ENCODE measurements at places on chromosomes 16 and 17.

DNA sequence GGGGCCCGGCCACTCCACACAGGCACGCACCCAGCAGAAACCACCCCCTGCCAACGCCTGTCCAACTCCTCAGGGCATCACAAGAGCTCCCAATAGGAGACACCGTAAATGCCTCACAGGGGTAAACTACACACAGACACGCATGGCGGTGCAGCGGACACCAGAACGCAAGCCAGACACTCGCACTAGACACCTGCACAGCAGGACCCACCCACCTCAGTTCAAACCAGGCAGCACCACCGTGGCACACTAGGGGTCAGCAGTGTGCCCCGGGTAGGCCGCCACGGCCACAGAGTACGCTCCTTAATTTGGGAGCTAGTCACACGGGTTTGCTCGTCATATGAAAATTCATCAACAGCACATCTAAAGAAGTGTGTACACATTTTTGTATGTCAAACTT, 3.4 kb downstream of the SLC38A10 start:
- DNase-seq, result peak; percentile 46

DNA sequence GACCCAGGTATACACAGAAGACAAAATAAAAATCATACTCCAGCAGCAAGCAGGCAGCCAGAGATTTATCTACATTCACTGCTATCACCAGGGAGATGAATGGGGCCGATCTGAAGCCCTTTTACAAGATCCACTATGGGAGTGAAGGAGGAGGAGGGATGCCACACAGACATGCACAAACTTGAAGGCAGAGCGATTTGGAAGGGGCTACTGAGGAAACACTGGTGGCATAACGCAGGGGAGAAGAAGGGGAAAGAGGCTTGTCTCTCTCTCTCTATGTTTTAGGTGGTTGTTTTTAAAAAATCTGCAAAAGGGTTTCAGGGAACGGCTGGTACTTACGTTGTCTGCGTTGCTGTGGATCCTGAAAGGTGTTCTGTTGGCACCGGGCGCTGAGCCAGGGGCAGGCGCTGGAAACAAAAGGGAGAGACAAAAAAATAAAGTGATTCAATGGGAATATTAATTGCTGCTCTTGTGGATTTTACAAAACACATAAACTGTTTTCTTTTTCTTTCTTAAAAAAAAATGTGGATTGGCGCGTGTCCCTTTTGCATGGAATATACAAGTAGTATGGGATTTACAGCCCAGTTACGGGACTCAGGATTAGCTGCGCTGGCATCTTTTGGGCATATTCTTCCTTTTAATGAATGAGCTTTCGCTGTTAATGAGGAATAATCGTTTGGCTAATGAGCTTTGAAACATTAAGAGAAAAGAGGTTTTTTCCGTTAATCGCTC, 255.3 kb upstream of the PMFBP1 start:
- DNase-seq, result no peak

GRCh38 chr17:63542942-63543821, 7.1 kb upstream of the DCAF7 start:
- DNase-seq, result no peak

GRCh38 chr17:40369923-40370322, 5.4 kb upstream of the GJD3 start:
- no peak for DNase-seq

DNA sequence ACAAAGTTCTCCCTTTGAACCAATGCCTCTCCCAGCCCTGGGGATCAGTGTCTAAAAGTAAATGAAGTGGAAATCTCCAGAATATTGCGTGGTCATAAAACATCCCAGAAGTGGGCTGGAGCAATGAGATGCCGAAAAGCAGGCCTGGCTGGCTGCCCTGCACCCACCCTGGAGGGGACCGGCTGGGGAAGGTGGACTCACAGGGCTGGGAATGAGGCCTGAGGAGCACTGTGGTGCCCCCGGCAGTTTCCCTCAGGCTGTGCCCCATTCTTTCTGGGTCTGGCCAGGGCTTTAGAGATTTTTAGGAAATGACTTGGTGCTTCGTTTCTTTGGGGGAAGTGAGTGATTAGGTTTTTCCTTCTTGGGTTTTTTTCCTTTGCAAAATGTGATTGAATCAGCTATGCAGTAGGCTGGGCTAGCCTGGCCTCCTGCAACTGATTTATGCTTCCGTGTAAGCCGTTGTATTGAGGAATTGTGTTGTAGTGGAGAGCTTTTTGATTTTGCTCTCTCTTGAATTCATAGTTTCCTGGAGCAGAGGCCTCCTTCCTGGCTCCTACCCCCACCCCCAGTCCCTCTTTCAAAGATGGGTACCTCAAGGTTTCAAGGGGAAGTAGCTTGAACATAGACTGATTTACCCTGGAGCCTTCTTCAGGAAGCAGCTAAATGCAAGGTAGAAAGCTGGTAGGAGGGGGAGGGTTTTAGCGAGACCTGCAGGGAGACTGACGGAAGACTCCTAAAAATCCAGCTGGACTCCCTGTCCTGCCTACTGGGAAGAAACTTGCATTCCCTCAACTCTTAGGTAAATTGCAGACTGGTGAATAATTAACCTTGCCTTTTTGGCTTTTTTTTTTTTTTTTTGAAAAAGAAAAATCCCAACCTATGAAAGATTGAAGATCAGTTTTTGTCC, 170.2 kb downstream of the RAB11FIP4 start:
- peak; percentile 87 for DNase-seq

GRCh38 chr17:6170349-6170748, 100.2 kb downstream of the WSCD1 start:
- DNase-seq, result no peak

DNA sequence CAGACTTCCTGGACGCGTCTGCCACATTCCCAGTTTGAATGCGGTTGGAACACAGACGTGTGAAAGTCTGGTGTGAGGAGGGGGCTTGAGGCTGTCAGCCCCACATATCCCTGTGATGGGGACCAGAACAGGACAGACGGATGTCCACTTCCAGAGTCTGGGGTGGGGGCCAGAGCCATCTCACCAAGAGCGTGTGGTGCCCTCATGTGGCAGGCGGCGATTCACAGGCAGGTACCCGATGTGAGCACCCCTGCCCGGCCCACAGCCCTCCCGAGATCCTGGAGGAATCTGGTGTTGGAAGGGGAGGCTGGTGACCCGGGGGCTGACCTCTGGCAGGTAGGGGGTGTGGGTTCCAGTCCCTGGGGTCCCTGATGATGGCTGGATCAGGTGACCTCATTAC, 51.5 kb downstream of the ENGASE start:
- DNase-seq, result no peak

- peak; percentile 98 for DNase-seq
Observed at GRCh38 chr17:43778337-43779144, at the start of gene DUSP3. TSS of gene DUSP3 (minus strand) at chr17:43778977. CDS start at chr17:43778924, 53 bp downstream.

DNA sequence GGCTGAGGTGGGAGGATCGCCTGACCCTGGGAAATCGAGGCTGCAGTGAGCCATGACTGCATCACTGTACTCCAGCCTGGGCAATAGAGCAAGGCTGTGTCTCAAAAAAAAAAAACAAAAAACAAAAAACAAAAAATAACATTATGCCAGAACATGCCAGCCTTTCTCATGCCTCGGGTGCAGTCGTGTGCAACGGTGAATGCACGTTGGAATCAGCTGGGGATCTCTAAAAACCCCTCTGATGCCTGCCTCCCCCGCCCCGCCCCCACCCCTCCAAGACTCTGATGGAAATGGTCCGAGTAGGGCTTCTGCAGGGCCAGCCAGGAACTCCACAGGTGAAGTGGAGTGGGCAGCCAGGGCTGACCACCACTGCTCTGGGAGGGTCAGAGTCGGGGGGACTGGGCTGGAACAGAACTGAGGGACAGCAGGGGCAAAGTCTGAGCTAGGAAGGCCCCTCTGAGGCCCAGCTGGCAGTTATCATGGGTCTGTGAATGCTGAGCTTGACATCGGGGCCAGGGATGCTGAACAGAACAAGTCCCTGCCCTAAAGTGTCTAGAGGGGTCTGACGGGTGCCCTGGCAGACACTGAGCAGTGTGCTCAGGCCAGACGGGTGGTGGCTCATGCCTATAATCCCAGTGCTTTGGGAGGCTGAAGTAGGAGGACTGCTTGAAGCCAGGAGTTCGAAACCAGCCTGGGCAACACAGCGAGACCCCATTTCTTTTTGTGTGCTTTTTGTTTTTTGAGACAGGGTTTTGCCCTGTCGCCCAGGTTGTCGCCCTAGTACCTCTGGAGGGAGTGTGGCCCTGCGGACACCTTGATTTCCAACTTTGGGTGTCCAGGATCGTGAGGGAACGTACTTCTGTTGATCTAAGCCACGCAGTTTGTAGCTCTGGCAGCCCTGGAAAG, 193.4 kb upstream of the GSE1 start:
- DNase-seq, result no peak

DNA sequence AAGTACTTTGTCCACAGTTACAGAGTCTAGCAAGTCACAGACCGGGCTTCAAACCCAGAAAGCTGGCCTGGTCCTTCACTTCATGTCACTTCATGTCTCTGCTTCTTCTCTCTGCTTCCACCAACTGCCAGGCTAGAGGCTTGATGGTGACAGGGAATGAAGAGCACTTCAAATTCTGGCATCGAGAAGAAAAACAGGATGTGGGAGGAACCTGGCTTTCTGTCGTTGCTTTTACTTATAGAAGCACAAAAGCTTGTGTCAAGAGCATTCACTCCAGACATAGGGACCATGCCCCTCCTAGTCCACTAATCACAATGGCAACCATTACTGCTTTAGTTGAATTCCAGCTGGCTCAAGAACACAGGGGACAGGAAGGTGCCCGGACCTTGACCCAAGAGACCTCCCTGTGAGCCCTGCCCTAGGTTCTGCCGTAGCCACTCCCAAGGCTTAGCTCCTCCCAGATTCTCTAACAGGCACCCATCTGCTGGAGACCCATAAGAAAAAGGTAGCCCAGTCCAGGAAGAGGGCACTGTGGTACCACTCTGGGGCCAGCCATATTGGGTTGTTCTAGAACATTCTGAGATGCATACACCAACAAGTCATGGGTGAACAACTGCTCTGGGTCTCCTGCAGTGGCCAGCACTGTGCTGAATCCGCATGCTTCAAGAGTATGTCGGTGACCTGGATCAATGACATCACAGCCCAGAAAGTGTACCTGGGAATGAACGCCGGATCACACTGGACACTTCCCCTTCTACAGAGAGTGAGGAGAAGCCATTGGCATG, 181.8 kb downstream of the C16orf95 start:
- DNase-seq, result no peak

DNA sequence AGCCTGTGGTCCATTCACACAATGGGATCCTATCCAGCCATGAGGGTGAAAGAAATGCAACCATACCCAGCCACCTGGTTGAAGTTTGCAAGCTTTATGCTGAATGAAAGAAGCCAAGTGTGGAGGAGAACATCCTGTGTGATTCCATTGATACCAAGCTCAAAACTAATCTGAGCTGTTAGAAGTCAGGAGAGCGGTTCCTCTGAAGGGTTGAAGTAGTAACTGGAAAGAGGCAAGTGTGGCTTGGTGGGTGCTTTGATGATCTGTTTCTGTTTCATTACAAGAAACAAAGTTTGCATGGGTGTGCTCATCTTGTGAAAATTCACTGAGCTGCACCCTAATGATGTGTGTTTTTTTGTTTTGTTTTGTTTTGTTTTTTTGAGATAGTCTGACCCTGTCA, 99.4 kb downstream of the SALL1 start:
- no peak for DNase-seq

GRCh38 chr16:71914802-71915201, 19.5 kb downstream of the IST1 start:
- DNase-seq, result no peak

- no peak for DNase-seq
Observed at GRCh38 chr16:74565378-74565777, 41.5 kb downstream of the GLG1 start.

DNA sequence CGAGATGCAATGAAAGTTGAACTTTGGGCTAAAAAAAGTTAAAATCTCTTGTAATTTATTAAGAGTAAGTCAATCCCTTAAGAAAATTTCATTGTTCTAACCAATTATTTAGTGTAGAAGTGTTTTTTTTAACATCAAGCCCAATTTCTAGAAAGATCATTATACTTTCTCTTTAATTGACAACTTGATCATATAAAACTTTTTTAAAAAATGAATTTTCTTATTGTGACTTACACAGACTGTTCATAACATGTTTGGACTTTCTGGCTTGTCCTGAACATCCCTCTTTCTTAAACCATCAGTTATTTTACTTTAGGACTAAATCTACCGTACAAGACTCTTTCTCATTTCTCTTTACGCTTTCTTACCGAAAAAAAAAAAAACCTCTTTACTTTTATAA, 24.8 kb upstream of the MYO1D start:
- no peak for DNase-seq

DNA sequence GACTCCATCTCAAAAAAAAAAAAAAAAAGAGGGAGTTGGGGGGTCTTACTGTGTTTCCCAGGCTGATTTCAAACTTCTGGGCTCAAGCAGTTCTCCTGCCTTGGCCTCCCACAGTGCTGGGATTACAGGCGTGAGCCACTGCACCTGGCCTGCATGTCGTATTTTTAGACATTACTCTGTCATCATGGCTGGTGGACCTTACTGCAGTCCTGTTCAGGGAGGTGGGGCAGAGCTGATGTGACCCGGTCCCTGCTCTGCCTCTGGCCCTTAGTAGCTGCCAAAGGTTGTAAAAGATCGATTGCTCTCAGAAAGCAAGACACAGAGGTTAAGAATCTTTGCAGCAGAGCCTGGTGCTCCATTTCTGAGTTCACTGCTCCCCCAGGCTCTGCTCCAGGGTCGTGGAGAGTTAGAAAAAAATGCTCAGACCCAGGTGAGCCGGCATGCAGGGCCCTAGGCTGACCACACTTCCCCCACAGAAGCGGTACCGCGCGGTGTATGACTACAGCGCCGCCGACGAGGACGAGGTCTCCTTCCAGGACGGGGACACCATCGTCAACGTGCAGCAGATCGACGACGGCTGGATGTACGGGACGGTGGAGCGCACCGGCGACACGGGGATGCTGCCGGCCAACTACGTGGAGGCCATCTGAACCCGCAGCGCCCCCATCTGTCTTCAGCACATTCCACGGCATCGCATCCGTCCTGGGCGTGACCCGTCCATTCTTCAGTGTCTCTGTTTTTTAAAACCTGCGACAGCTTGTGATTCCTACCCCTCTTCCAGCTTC, 7.1 kb upstream of the LASP1NB start:
- no peak for DNase-seq

DNA sequence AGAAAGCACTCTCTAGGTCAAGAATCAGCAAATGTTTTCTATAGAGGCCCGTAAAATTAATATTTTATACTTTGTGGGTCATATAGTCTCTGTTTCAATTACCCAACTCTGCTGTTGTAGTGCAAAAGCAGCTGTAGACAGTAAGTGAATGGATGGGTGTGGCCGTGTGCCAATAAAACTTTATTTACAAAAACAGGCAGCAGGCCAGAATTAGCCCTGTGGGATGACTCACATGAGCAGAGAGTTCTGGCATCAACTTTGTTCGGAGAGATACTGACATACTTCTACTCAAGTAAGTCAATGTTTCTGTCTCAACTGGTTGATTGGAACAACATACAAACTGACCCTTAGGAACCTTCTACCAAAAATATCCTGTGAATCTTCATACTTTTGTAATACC, 616.2 kb downstream of the MAF start:
- DNase-seq, result no peak

All from adipocyte (in vitro differentiated cells).